ENCODE measurements at places on chromosomes 6 and 20. TPM values are rescaled to one million over a fixed set of nuclear protein-coding genes. Genes with fewer than 3 reads are reported as not detected.

The IL20RA gene
- 0.70 TPM for total RNA-seq

DNA sequence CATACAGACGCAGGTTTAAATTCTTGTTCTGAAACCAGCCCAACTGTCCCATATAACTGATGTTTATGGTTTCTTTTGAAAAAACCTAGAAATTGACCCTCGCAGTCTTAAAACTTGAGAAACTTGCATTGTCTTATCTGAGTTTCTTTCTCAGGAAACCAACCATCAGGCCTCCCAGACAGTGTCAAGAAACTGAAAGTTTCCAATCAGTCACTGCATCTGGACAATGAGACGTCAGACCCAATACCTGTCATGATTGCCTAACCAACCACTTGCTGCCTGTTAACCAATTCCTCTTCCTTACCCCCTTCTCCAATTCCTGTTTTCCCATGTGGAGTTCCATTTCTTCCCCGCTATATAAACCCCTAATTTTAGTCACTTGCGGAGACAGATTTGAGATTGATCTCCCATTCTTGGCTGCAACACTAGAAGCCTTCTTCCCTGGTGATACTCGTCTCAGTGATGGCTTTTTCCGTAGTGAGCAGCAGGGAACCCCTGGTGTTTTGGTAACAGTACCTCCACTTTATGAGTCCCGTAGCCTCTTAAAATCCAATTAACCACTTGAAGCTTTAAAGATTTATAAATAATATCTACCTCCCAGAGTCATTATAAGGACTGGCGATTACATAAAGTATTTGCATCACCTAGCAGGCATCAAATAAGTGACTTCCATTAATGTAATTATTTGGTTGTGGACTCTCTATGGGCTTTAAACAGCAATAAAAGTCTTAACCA lies 49.3 kb downstream of the GPR63 start:
- no peak for DNase-seq

The MOG gene
- total RNA-seq: not detected

The TCP11 gene
- total RNA-seq: not detected

- DNase-seq: no peak
These were observed 205.9 kb downstream of the HACE1 start for GRCh38 chr6:104653781-104654180.

The PLCB1 gene
- 5.1 TPM for total RNA-seq

The PACSIN1 gene
- 0.26 TPM for total RNA-seq

DNA sequence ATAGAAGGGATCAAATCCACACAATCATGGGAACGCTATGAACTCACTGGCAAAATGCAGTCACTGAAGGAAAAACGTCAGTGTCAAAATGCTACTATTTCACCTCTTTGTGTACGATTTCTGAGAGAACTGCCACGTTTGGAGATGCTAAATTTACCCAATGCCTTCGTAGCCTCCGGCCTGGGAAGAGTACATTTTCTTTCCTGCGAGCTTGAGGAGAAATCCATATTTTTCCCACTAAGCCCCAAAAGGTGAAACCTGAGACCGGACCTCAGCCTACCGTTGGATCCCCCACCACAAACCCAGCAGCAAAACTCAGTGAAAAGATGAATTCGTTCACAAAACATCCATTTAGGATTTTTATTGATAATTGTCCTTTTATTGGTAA lies 131.7 kb downstream of the GPX5 start:
- DNase-seq: no peak

DNA sequence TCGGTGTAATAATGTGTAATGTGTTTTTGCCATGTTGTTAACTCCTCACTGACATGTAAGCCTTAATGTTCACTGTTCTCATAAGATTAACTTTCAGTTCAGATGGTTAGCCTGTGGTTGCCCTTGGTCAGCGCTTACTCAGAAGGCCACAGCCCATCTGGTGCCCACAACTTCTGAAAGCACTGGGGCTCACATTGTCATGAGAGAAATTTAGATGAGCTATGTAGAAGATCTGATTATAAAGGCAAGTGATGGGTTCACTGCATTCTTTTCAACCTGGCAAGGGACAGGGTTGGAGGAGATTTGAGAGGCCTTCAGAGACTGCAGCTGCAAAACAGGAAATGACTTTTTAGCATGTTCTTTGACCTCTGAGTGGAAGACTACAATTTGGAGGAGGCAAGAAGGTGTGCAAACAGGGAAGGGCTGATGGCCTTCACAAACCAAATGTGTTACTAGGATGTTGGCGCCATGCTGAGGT lies 242.3 kb upstream of the SUPT3H start:
- no peak for DNase-seq

DNA sequence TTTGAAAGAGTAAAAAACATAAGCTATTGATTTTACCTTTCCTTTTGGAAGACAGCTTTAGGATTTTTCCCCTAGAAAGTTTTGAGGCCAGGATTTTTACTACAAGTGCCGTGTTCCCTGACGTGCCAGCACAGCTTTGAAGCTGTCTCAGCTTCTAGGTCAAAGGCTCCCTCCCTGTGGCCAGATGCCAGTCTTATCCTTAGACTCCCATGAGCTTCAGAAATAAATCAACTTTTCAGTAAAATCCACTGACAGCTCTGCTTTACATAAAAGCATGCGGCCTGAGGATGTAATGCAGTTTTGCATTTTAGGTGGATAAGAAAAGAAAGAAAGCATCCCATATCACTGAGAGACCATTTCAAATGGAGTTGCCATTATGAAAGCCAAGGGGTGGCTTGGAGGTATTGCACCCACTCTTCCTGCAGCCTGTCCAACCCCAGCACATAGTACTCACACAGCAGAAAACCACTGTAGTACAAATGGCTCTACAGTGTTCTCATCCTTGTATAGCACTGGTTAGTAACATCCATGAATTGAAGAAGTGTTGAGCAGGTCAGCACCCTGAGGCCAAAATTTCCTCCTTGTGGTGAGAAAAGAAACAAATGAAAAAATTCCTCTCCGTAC lies 15.2 kb upstream of the ATXN1 start:
- DNase-seq: no peak

DNA sequence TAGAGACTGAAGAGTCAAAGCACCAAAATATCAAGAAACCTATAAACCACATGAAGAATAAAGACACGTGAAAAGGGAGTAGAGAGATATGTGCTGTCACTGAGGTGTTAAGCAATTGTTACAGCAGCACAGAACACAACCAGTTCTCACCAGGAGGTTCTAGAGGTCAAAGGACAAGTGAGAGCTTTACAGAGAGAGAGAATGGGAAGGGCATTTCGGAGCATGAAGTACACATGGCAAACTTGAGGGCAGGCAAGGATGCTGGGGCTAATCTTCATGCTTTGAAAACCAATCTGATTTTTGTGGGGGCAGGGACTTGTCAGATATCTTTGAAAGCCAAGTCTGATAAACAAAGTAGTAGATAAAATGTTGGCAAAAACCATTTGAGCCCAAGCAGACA lies 142.3 kb upstream of the NRSN1 start:
- no peak for DNase-seq

The PKIB gene
- total RNA-seq: 4.4 TPM

DNA sequence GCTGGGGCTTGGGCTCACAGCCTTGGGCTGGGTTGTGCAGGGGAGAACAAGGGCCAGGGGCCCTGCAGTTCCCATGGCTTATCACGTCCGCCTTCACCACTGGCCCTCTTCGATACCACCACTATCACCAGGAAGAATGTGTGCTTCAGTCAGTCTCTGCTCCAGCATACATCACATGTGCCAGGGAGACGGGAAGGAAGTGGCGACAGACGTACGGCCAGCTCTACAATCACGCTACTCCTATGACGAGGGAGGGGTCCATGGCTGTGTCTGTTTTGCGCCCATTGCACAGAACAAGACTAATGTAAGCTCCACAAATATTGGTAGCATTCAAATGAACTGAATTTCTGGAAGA lies 72.1 kb downstream of the TRAM2 start:
- DNase-seq: no peak

DNA sequence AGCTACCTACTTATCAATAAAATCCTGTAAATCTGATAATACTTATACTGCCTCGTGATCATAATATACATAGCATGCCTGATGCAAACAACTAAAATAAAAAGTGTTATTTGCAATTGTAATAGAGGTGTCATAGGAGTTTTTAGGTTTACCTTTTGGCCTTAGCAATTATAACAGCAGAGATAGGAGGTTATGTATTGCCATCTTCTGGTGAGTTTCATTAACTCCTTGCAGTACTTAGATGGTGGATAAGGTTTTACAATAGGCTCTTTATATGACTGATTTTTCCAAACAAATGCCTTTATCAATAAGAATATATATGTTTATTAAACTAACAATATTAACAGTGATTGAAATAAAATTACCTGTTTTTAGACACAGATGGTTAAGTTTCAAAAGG lies 27.8 kb upstream of the MYCT1 start:
- DNase-seq: no peak

The TRIM40 gene
- not detected for total RNA-seq

The PTGIS gene
- total RNA-seq: 16.3 TPM
